ENCODE measurements at places on chromosomes 11 and 22.

GRCh38 chr11:129740125-129740719 is 75.4 kb upstream of the TMEM45B start:
- no peak for DNase-seq

DNA sequence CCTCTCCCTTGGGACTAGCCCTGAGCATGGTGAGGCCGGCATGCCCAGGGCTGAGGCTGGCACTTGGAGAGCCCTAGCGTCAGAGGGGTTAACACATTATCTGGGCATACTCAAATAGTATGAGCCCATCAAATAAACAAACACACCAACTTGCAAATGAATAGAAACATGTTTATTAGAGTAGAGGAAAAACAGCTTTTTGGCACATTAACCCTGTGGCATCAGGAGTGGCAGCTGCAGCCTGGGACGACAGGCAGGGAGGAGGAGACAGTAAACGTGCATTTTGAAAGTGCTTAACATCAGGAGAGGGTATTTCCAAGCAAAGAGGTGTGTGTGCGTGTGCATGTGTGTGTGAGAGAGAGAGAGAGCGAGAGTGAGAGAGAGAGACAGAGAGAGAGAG is 684.9 kb downstream of the NTM start:
- DNase-seq: no peak

- DNase-seq: peak; percentile 74
Observed at GRCh38 chr22:42080287-42080686, 787 bp downstream of the SMDT1 start.

DNA sequence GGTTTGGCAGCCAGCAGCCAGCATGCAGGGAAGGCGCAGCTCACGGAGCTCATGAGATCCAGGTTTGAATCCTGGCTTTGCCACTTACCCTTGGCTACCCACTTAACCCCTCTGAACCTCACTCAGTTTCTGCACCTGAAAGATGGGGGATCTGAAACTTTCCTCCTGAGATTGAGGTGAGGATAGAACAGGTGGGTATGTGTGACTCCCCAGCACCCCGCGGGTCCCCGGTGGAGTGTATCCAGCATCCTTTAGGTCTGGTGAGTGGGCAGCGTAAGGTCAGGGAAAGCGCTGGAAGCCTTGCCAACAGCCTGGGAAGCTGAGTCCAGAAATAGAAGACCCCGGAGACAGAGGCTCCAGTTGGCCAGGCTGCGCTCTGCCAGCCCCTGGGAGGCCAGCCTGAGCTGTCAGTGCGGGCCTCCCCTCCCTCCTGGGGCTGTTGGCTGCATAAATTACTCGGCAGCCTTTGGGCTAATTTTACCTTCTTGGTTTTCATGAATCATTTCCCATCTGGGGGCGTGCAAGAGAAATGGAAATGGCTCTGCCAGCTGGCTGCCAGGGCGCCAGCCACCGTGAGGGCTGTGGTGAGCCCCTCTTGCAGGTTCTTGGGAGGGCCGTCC is 17.6 kb downstream of the PRDM11 start:
- DNase-seq: peak; percentile 74

- DNase-seq: no peak
Observed at GRCh38 chr22:25023879-25024278, 71.4 kb downstream of the KIAA1671 start.

DNA sequence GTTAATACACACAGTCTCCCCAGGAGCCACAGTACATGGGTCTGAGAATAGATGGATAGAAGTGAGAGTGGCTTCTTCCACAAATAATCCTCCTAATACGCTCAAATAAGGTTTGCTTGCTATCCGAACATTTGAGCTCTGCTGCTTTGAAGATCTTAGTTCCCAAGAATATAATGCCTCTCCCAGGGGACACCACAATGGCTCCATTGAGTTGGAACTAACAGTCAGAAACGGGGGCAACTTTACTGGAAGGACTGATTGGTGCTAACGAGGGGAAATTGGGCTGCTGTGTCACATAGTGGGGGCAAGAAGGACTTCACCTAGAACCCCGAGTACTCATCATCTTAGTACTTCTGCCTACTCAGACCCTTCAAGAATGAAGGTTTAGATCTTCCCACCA is 66.2 kb downstream of the IGLL5 start:
- no peak for DNase-seq

Measured in brain (organoid and tissue), 16 donors.